Non-pigmented ciliary epithelial cell (primary cell): ENCODE measurements at places on chromosomes 3 and 15.

GRCh38 chr3:126956361-126956760 lies 26.6 kb upstream of the PLXNA1 start:
- DNase-seq, result no peak

DNA sequence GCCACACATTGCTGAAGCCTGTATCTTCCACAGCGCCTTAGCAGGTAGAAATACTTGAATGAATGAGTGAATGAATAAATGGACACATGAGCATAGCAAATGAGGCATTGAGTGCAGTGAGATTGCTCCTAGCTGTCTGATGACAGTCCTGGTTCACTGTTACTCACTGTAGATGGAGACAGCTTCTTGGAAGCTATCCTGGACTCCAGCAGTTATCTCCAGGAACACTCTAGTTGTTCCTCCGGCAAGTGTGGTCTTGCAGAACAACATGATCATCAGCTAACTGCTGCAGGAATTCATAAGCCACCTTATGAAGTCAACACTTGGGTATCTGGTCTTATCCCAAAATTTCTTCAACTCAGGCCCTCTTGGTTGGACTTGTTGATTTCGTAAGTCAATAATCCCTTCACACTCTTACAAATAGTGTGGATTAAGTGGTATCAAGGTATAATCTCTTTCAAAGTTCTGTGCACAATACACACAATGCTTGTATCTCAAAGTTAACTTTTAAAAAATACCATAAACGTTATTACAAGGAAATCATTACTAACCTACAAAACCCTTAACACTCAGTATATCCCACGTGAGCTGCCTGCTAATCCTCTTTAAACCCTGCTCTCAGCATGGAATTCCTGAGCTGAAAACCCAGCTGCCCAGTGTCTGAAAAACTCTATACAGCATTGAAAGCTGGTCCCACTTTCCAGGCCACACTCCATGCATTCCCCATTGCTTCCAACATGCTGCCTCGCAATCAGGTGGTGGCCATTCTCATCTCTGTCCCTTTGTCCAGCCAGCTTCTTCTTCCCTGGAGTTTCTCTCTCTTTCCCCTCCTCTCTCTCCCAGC lies 14.4 kb upstream of the ZBTB38 start:
- no peak for DNase-seq

- DNase-seq, result no peak
Observed at GRCh38 chr3:150581174-150581573, 21.9 kb upstream of the SELENOT start.

GRCh38 chr3:65538101-65538500 lies 500.6 kb downstream of the MAGI1 start:
- no peak for DNase-seq

- no peak for DNase-seq
Observed at GRCh38 chr3:23826382-23827064, 20.8 kb downstream of the UBE2E1 start.

GRCh38 chr3:99925584-99926230 lies 108.0 kb downstream of the CMSS1 start:
- DNase-seq, result no peak

DNA sequence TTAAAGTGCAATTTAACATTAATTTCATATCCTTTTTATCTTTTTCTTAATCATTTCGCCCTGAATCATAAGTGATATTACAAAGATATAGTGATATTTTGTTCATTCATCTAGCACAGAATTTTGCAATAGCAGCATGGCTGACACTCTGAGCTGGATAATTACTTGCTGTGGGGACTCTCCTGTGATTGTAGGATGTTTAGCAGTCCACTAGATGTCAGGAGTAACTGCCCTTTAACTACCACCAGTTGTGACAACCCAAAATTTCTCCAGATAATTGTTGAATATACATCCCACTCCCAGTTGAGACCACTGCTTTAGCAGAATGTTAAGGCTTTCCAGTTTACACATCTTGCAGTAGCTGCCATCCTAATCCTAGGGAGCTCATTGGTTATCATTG lies 196.8 kb upstream of the MBNL1 start:
- DNase-seq, result no peak

GRCh38 chr3:108334701-108335100 lies 38.4 kb downstream of the HHLA2 start:
- DNase-seq, result no peak

DNA sequence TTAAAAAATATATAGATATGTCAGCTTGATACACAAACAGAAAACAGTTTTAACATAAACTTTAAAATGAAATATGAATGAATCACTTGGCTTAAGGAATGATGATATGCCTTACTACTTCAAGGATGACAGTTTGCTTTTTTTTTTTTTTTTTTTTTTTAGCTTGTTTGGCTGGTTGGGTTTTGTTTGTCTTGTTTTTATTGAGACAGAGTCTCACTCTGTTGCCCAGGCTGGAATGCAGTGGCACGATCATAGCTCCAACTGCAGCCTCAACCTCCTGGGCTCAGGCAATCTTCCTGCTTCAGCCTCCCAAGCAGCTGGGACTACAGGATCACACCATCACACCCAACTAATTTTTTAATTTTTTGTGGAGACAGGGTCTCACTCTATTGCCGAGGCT lies 14.5 kb downstream of the LRRC2 start:
- DNase-seq, result no peak

GRCh38 chr3:33989229-33989628 lies 190.8 kb downstream of the PDCD6IP start:
- DNase-seq, result no peak

DNA sequence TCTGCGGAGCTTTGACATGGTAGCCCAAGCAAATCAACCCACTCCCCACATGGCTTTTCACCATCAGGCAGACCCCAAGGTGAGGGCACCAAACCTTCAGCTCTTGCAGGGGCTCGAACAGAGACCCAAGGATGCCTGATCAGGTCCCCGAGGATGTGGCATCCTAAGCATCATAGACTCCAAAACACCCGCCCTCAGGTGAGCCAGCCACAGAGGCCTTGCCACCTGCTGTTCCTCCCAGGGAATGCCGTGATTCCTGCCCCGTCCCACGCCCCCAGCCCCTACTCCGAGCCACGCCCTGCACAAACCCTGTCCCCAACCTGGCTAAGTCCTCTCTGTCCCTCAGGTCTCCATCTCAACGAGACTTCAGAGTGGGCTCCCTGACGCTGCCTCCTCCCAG lies 34.7 kb upstream of the SLC41A3 start:
- no peak for DNase-seq

DNA sequence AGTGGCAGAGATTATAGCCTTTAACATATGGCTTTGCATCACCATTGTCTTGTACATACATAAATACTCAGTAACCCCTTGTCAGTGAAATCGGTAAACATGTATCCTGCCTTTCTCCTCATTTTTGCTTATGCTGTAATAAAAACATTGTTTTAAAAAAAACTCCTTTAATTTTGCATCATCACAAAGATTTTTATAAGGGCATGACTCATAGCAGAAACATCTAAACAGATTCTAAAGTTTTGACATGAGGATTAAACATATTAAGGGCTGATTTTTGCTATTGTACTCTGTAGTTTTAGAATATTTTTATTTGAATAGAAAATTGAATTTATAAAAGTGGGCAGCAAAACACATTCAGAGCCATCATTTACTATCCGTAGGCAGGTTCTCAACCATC lies 275.9 kb downstream of the ZIC4 start:
- DNase-seq, result no peak

GRCh38 chr3:115785782-115786181 lies 162.5 kb downstream of the GAP43 start:
- DNase-seq, result no peak

DNA sequence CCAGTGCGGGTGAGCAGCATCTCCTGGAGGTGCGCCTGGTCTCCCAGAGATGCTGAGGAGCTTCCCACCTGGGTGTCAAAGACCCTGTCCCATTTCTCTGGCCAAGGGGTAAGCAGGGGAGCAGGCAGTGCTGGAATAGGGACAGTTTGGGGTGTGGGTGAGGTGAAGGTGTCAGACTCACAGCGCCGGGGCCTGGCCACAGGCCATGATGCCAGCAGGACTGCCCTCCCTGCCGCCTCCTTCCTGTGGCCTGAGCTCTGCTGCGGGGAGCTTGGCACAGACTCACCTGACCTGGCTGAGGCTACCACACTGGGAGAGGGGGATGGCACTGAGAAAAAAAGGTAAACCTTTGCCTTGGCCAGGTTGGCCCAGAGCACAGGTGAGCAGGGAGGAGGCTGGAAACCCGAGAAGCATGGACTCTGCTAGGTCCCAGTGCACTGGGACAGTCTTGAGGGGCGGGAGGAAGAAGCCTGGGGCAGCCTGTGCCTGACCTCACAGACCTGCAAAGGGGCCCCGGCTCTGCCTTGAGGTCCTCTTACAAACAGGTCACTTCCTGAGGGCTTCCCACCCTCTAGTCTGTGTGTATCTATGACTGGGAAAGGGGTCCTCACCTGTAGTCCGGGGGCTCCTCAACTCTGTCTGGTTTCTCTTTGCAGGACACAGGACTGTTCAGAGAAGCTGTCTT lies 28.2 kb downstream of the GRAMD2A start:
- no peak for DNase-seq

- DNase-seq, result no peak
Observed at GRCh38 chr15:60020736-60021135, 16.6 kb downstream of the FOXB1 start.

GRCh38 chr3:27715454-27715806 lies 6.7 kb downstream of the EOMES start:
- DNase-seq, result no peak

GRCh38 chr3:14565868-14566588 lies 25.9 kb upstream of the GRIP2 start:
- DNase-seq, result peak; percentile 14

DNA sequence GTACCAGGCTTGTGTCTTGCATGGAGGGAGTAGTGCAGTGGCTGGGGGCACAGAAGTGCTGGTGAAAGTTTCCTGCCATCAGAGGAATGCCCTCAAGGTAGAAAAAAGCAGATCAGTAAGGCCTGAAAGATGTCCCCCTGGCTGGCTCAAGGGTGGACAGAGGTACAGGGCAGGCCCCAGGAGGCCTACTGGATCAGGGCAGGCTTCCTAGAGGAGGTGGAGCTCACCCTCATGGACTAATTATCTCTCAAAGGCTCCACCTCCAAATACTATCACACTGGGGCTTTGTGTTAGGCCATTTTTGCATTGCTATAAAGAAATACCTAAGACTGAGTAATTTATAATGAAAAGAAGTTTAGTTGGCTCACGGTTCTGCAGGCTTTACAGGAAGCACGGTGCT lies 7.8 kb downstream of the SPSB4 start:
- no peak for DNase-seq

- DNase-seq, result no peak
Observed at GRCh38 chr3:73633916-73634344, 9.2 kb upstream of the PDZRN3 start.

GRCh38 chr15:57789225-57789624 lies 82.7 kb downstream of the POLR2M start:
- DNase-seq, result no peak

DNA sequence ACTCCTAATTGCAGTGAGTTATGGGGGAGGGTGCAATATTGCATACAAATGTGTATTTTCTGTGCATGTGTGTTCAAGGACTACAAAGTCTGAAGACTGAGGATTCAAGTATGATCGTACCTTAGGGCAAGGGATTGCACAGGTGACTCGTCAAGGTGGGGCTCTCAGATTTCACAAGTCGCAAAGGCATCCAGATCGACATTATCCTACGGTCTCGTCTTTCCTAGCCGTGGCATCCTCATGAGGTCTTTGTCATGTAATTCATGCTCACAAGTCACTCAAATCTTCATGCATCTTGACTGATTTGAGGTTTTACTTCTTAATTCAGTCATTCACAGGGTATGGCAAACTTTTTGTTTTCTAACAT lies 191.4 kb upstream of the HES1 start:
- DNase-seq, result no peak

GRCh38 chr15:82894971-82895520 lies 57.5 kb downstream of the HOMER2 start:
- peak; percentile 5 for DNase-seq

DNA sequence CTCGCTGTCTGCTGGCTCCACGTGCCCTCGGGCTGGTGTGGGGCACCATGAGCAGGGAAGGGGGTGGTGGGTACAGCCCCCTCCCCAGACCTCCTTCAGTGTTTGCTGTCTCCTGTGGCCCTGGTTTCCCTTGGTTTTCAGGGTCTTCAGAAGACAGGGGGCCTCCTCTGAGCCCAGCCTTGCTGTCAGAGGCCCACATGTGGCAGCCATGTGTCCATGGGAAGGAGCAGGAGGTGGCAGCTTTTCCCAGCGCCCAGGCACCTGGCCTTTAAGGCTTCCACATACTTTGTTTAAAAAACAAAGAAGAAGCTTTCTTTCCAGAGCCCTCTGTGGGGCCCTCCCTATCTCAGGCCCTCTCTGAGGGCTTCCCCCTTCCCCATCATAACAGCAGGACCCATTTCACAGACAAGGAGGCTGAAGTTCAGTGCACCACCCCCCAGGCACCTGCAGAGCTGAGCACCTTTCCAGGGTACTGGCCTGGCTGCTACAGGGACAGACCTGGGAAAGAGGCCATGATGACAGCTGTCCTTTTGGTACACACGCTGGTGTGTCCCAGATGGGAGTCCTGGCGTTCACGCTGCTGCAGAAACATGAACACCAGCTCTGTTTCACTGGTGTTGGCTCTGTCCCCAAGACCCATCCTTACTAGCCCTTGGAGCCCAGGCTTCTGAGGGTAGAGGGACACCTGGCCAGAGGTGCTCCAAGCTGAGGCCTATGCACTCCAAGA lies 73.7 kb downstream of the DNAJB8 start:
- no peak for DNase-seq

GRCh38 chr3:170992854-170993253 lies 33.7 kb downstream of the SLC2A2 start:
- DNase-seq, result peak; percentile 40

DNA sequence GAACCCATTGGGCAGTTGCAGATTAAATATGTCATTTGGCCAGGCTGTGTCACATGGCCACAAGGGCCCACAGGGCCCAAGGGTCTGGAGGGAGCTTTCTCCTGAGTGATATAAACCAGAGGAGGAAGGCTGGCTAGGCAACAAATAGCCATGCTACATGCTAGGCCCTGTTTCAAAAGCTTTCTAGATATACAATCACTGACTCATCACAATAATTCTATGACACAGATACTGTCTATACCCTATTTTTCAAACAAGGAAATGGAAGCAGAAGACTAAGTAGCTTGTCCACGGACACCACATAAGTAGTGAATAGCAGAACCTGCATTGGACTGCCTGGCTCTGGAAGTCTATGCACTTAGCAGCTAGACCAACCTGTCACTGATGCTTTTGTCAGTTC lies 625.4 kb downstream of the NTRK3 start:
- no peak for DNase-seq

GRCh38 chr3:31055757-31056156 lies 161.3 kb upstream of the GADL1 start:
- no peak for DNase-seq

DNA sequence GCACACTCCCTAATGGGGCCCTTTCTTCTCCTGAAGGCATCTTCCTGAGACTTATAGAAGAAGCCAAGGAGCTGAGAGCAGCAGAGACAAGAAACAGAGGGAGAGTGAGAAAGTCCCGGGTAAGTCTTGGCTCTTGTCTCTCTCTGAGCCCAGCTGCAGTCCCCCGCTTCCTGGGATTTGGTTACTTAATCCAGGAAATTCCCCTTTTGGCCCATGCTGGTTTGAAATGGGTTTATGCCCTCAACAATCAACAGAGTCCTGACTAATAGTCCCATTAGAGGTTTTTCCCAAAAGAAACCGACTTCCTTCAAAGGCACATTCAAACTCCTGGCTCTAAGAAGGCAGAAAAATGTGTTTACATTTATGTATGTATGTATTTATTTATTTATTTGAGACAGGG lies 22.0 kb downstream of the TMEM158 start:
- DNase-seq, result no peak

- no peak for DNase-seq
Observed at GRCh38 chr15:25408428-25408827, 30.4 kb downstream of the UBE3A start.

- no peak for DNase-seq
Observed at GRCh38 chr15:81914734-81915256, 131.0 kb downstream of the MEX3B start.
